ENCODE measurements at places on chromosomes 6 and 20. TPM values are rescaled to one million over a fixed set of nuclear protein-coding genes. Genes with fewer than 3 reads are reported as not detected.

Gene HLA-DMA
- total RNA-seq, result 2.9 TPM

Gene TGM2
- total RNA-seq, result 598 TPM

Gene WFDC5
- total RNA-seq, result not detected

Gene TP53TG5
- total RNA-seq, result 0.12 TPM

Gene TRMT6
- total RNA-seq, result 6.4 TPM

Gene SPATS1
- total RNA-seq, result not detected

Gene PSMB9
- total RNA-seq, result 45.7 TPM

Gene SLC32A1
- total RNA-seq, result not detected

Gene DACT2
- total RNA-seq, result 0.82 TPM

Gene CRISP3
- not detected for total RNA-seq

Gene SPATA25
- total RNA-seq, result 0.60 TPM

Gene CFAP61
- not detected for total RNA-seq

Gene BMP7
- under 0.01 TPM for total RNA-seq

Gene HDAC2
- 34.2 TPM for total RNA-seq

Gene DEFB116
- total RNA-seq, result not detected

Gene IPCEF1
- total RNA-seq, result not detected

Gene TMEM14A
- 26.0 TPM for total RNA-seq

Gene GID8
- total RNA-seq, result 37.5 TPM

Gene OOEP
- total RNA-seq, result not detected

Gene ADGRG6
- total RNA-seq, result 0.75 TPM

Gene INSM1
- not detected for total RNA-seq

Gene SUMO4
- total RNA-seq, result 0.70 TPM

Gene FOXF2
- total RNA-seq, result 0.08 TPM

Gene TCF19
- total RNA-seq, result 6.6 TPM

Gene VWA7
- 0.23 TPM for total RNA-seq

Gene MEP1A
- total RNA-seq, result not detected

Gene OR12D3
- not detected for total RNA-seq

Gene SLPI
- not detected for total RNA-seq

Gene CHRNA4
- not detected for total RNA-seq

Gene AIF1
- total RNA-seq, result not detected

Gene CCN5
- total RNA-seq, result 533 TPM

Gene DUSP15
- 0.23 TPM for total RNA-seq

Gene LRRC1
- 5.3 TPM for total RNA-seq

Gene ZNF311
- 0.94 TPM for total RNA-seq

Gene CASS4
- total RNA-seq, result 0.12 TPM

Gene APMAP
- total RNA-seq, result 59.9 TPM

Gene RGS17
- total RNA-seq, result 12.7 TPM

Gene C2
- 0.90 TPM for total RNA-seq

Gene CGA
- not detected for total RNA-seq

Gene SEMG1
- total RNA-seq, result not detected

Gene ZSCAN23
- 0.94 TPM for total RNA-seq

Gene CCN6
- total RNA-seq, result not detected

Gene MUC21
- total RNA-seq, result not detected

Gene RAET1L
- total RNA-seq, result not detected

Gene RAET1G
- total RNA-seq, result 3.3 TPM

Gene SLC12A5
- total RNA-seq, result under 0.01 TPM

Gene FHL5
- not detected for total RNA-seq

Gene EPPIN
- total RNA-seq, result not detected

Gene SS18L1
- 21.2 TPM for total RNA-seq

Data from smooth muscle cell of the coronary artery (primary cell).